Stimulated activated CD8-positive, alpha-beta memory T cell treated with anti-CD3 and anti-CD28 coated beads, Interleukin-4, amount 100 ng/mL, for 1 hour (primary cell): ENCODE measurements at places on chromosomes 4 and X.

- no peak for DNase-seq
Observed at GRCh38 chr4:40916880-40917279, 167.1 kb downstream of the NSUN7 start.

DNA sequence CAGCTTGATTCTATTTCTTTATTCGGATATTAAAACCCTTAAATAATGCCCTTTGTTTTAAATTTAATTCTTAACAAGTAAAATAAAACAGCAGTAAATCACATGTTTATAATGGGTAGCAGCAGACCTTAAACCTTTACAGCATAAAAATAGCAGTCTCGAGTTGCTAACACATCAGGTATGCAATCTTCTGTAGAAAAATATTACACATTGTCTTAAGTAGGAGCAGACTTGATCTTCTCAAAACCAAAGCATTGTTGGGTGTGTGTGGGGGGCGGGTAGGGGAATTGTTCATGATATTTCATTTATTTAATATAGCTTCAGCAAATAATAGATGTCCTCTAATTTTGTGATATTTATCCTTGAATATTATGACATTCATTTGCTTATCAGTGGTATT is 331.4 kb downstream of the PCDH7 start:
- no peak for DNase-seq

DNA sequence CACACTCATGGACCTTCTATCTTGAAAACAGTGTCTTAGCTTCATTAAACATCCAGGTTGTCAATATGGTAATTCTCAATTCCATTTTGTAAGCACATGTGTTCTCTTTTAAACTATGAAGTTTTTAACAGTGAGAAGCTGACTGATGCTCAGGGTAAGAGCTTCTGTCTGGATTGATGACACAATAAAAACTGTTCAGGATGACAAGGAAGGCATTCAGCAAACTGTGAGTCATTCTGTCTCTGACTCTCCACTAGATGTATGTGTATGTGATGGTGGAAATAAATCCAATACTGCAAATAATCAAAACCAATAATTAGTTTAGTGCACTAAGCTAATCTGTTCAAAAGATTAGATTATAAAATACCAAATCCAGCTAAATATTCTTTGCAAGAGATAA is 115.3 kb upstream of the ARX start:
- DNase-seq = no peak

- no peak for DNase-seq
Observed at GRCh38 chr4:105911426-105911825, 16.2 kb downstream of the NPNT start.

DNA sequence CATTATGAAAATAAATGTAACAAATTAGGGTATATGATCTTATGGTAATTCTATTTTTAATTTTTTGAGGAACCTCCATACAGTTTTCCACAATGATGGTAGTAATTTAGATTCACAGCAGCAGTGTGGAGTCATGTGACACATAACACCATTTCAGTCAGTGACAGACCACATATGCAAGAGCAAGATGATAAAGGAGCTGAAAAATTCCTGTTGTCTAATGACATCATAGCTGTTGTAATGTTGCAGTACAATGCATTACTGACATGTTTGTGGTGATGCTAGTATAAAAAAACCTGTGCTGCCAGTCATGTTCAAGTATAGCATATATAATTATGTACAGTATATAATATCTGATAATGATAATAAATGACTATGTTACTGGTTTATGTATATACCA is 28.5 kb downstream of the EMCN start:
- no peak for DNase-seq

- no peak for DNase-seq
Observed at GRCh38 chr4:19266566-19266965, 985.1 kb upstream of the SLIT2 start.

DNA sequence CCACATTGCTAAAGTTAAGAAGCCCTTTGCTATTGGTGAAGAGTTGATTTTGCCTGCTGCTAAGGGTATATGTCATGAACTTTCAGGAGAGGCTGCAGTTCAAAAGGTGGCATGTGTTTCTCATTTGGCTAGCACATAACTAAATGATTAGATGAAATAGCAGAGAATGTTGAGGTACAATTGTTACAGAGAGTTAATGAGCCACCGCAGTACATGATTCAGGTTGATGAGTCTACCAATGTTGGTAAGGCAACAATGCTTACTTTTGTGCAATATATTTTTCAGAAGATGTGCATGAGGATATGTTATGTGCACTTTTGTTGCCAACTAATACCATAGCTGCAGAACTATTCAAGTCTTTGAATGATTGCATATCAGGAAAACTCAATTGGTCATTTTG is 21.1 kb upstream of the CXCL2 start:
- DNase-seq = no peak

DNA sequence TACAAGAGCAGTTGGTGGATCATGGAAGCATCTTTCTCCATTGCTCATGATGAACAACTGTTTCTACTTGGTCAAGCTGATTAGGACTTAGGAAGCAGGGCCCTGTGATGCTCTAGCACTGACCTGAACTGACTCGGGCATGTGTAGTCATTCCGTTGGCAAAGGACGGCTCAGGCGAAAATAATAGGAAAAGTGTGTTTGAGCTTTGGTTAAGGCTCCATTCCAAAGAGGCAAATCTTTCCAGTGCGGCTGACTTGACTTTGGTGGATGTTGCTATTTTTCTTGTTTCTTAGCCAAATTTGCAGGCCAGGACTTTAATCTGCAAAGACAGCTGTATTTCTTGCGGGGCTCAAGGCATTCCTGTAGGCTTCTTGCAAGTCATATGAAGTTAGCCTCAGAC is 39.5 kb downstream of the ZNF518B start:
- DNase-seq = no peak

DNA sequence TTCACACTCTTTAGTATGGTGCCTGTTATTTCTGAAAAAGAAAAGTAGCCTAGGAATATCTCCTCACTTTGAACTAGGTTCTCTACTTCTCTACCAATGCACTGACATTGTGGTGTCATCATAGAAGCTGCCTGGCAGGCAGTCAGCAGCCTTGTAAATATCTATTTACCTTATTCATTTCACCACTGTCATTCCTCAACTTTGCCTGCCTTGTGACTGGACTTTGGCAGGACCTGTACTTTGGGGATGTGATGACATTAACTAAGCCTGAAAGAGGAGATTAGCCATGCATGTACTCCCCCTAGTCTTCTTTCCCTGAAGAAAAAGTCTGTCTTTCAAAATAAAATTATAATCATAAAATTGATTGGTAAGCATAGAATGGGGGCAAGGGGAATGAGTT is 207.2 kb downstream of the ARAP2 start:
- DNase-seq = no peak

DNA sequence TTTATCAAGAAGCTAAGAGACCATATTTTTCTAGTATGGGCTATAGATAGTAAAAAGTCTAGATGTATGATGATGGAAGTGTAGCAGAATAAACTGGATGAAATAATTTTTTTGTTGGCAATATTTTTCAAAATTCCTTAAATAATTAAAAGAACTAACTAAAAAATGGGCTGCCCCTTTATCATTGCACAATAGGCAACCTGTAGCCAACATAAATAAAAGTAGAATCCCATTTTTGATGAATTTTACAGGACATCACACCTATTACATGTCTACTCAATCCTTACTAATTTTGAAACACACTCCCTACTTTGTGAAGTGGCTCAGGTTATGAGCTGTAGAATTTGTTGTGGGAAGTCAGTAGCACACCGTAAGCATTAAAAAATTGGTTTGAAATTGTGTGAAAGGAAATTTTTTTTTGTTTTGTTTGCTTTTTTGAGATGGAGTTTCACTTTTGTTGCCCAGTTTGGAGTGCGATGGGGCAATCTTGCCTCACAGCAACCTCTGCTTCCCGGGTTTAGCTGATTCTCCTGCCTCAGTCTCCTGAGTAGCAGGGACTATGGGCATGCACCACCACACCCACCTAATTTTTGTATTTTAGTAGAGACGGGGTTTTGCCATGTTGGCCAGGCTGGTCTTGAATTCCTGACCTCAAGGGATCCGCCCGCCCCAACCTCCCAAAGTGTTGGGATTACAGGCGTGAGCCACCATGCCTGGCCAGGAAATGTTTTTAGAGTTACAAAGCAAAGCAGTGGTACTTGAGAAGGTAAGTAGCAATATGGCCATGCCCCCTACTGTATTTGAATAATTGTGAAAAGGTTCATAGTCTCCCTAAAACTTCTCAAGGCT is 8.9 kb upstream of the RUFY3 start:
- DNase-seq = no peak

- no peak for DNase-seq
Observed at GRCh38 chr4:66769441-66769840, 775.9 kb downstream of the CENPC start.

DNA sequence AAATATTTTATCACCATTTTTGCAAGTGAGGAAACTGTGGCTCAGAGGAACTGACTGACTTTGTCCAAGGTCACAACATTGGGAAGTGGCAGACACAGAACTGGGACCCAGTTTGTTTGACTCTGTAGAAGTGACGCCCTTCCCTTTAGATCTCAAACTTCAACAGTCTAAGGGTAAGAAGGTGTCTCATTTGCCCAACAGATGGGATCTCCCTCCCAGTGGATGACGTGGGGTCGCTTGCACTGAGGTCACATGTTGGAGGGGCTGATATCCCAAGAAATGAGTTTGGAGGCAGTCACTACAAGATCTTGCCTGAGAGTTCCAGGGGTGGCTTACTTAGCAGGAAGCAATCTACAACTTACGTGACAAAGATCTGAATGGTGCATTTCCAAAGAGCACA is 172.5 kb upstream of the GPC4 start:
- no peak for DNase-seq

DNA sequence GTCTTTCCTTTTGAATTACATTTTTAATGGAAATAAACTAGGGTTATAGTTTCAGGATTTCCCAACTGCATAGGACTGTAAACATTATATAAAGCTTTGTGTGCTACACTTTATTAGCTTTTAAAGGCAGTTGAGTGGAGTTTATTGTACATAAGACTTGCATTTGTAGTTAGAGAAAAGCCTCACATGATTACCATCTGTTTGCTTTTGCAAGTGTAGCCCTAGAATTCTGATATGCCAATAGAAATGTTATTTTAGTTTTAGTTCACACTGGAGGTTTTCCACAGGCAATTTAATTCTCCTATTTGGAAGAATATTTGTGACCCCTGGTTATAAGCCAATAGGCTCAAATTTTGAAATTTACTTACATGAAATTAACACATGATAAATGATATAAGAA is 41.3 kb upstream of the ANK2 start:
- DNase-seq = no peak
